ENCODE measurements at places on chromosomes 7 and 10.

DNA sequence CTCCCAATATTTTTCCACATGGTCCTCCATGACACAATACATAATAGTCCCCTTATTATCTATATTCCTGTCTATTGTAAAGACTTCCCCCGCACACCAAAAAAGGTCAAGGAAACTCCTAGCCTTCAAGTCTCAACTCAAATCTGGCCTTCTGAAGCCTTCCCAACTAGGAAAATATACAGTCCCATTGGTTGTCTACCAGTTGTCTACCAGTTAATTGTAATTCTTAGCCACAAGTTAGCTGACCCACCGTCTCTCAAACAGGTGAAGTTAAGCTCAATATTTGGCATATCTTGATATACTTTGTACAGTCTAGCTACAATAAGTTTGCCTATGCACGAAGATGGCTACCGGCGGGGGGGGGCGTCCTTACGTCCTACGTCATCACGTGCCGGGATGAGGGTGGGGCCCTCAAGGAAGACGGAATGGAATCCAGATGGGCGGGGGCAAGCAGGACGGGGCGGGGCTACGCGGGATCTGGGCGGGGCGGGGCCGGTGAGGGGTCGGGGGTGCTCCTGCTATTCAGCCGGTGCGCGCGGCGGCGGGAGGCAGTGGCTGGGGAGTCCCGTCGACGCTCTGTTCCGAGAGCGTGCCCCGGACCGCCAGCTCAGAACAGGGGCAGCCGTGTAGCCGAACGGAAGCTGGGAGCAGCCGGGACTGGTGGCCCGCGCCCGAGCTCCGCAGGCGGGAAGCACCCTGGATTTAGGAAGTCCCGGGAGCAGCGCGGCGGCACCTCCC, at the start of gene AHR:
Gene AHR, plus strand, starts transcription at position 551 of the 738 bp plus-strand sequence. CDS start 613 bp downstream, outside the sequence.
- DNase-seq = peak; percentile 74

DNA sequence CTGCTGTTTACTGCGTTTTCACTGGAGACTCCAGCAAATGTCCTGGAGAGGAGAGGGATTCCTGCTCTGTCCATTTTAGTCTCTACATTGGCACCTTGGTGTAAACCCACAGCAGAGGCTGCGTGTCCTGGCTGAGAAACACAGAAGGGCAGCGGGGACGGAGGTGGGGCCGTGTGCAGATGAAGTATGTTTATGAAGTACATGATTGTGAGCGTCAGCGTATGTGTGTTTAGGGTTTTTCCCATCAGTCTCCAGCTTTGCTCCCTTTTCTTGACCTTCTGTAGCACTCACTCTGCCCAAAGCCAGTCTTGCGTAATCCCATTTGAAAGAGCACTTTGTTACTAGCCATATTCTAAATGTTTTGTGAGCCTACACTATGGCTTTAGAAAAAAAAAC, 750.7 kb upstream of the SORCS1 start:
- DNase-seq = no peak

GRCh38 chr10:88116481-88116880, 253.1 kb downstream of the PTEN start:
- DNase-seq = no peak

DNA sequence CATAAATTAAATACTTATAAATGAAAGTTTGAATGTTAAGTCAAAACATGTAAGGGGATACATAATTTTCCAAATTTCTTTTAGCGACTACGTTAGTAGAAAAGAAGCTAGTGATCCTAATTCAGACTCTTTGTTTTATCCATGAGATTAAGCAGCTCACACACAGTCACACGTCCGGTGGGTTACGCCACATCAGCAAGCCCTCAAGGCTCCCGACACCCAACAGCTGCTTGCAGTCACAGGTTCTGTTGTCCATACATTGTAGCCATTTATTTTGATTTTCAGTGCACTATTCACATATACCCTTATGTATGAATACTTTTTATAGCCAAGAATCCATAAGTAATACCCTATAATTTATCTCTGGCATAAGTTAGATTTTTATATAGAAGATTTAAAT, 39.5 kb downstream of the XRCC2 start:
- DNase-seq = no peak

DNA sequence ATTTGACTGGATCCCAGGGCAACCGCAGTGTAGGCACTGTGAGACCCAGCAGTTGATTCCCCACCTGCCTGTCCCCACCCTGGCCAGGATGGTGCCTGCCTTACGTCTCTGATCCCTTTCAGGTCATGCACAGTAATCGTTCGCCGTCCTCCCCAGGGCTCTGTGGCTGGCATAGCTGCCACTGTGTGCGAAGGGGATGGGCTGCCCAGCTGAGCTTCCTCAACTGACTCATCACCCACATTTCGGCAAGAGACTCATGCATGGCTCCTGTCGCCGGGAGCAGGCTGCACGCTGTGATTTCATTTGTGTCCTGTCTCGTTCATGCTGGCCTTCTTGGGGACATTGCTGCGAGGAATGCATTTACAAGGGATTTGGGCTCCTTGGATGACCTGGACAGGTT, 252.4 kb downstream of the KLF6 start:
- DNase-seq = no peak

- no peak for DNase-seq
Measured at GRCh38 chr10:74947781-74948401, 121.5 kb downstream of the KAT6B start.

- DNase-seq = no peak
Measured at GRCh38 chr10:44458671-44459413, 73.9 kb upstream of the CXCL12 start.

DNA sequence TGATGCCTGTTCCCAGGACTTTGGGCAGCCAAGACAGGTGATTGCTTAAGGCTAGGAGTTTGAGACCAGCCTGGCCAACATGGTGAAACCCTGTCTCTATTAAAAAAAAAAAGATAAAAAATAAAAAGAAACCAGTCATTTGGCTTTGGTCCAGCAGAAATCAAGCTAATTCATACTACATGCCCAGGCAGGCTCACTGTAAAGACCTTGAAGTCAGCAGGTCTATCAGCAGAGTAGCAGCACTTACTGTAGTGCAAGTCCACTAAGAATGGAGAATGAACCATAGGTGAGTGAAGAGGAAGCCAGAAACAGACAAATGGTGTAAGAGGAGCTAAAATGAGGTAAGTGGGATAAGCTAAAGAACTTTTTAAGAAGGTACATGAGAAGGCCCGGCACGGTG, 24.7 kb downstream of the PSPH start:
- no peak for DNase-seq

- DNase-seq = no peak
Measured at GRCh38 chr10:94092848-94093247, 99.1 kb downstream of the PLCE1 start.

DNA sequence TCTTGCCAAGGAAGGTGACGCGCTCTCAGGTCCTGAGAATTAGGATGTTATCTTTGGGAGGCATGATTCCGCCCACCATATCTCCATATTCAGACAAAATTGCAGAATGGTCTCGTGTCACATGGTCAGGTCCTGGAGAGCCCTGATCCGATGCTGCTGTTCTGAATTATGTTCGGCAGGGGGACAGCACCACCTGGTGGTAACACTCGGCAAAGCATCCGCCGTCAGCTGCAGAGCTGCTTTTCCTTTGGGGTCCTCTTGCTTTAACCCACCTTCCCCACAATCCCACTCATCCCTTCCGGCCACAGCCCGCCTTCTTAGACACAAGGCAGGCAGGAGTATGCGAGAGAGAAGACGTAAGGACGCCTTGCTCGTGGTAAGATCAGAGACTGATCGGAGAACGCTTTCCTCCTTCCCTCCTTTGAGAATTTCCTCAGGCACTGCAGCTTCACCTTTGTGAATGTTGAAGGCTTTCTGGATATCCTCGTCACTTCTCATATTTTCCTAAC, 327.8 kb upstream of the C7orf33 start:
- peak; percentile 72 for DNase-seq

- no peak for DNase-seq
Measured at GRCh38 chr10:84965468-84965867, 637.1 kb downstream of the CCSER2 start.

DNA sequence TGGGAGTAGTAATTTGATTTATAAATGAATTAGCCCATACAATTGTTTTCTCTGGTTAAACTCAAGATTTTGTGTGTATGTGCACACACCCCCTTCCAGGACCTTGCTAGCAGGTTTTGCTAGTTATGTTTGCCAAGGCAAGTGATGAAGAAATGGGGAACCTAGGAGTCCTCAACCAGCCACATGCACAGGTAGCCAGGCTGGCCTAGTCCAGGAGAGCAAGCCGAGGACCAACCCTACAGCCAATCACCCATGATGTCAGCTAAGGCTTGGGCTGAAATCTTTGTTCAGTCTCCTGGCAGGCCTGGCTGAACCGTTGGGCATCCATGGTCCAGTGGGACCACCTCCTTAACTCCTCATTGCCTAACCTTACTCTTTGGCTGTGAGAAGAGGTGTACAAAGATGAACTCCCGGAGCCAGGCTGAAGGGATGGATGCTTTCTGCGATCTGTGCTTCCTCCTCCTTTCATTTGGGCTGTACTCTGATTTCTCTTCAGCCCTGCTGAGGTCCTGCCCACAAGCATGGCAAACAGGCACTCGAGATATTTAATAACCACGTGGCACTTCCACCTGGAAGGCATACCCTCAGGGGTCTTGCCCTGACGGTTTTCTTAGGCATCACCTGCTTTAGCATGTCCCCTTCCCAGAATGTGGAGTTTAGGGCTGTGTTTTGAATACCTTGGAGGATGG, 22.1 kb downstream of the HNRNPA2B1 start:
- no peak for DNase-seq

DNA sequence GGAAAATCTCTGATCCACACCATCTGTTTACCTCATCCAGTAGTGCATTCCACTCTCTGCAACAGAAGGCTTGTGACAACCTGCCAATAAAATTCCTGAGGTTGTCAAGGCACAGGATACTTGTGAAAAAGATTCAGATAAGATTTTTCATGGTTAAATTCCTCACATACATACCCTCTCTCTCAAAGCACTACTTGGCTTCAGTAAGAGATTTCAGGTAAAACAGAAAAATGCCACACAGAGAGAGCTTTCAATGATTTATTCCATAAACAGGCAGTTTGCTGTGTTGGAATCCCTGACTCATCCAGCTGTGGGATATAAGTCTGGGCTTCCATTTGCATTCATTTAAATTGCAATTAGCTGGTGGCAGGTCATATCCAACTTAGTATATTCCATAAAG, 99.7 kb upstream of the CAV2 start:
- DNase-seq = no peak

GRCh38 chr10:43981232-43981631, 332.6 kb upstream of the ZNF32 start:
- DNase-seq = no peak

- no peak for DNase-seq
Measured at GRCh38 chr10:63773962-63774361, 252.8 kb downstream of the REEP3 start.

- no peak for DNase-seq
Measured at GRCh38 chr10:102775201-102775934, 31.6 kb downstream of the WBP1L start.

- no peak for DNase-seq
Measured at GRCh38 chr10:48358838-48359237, 52.4 kb downstream of the MAPK8 start.

DNA sequence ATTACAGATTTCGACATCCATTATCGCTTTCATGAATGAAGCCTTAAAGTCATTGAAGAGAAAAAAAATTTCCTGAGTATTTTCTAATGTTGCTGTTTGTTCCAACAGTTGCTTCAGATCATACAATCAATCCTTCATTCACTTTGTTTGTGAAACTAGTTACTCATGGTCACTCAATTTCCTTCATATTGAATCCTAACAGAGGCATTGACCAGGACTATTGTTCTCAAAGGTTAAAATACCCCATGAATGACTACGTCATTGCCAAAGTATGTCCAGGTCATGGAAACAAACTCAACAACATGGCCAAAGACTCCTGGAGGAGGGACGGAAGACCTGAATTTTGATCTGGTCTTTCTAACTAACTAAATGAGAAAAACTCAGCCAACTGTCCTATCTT, 54.0 kb upstream of the ABCB5 start:
- no peak for DNase-seq

- no peak for DNase-seq
Measured at GRCh38 chr10:102657984-102658724, 13.9 kb downstream of the TRIM8 start.

DNA sequence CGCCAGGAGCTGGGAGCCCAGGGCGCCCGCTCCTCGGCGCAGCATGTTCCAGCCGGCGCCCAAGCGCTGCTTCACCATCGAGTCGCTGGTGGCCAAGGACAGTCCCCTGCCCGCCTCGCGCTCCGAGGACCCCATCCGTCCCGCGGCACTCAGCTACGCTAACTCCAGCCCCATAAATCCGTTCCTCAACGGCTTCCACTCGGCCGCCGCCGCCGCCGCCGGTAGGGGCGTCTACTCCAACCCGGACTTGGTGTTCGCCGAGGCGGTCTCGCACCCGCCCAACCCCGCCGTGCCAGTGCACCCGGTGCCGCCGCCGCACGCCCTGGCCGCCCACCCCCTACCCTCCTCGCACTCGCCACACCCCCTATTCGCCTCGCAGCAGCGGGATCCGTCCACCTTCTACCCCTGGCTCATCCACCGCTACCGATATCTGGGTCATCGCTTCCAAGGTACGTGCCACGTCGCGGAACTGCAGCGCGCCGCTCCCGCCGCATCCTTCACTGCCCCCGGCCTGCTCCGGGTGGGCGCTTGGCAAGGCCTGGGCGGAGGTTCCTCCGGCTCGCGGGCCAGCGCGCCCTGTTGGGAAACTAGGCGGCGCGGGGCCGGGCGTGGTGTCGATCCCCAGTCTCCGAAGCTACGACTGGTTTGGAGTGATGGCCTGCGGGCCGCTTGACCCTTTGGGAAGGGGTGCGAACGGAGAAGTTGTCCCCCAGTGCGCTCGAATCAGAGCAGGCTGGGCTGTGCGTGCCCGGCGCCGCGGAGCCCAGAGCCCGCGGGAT, 868 bp downstream of the EMX2 start:
- DNase-seq = no peak
